ENCODE measurements at places on chromosomes 16 and 17.

DNA sequence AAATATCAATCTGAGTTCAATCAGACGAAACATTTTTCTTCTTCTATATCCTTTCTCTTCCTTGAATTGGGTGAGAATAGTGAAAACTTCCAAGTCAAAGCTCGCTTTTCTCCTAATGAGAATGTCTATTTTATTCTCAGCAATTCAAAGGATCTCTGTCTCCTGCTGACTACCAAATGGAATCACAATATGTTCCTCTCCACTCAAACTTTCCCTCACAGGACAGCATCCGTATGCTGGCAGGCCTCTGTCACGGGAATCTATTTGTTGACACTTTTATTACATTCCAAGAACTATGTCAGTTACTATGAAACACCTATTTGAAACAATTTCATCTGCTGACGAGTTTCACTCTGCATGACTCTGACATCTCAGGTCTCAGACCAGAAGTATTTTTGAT is 1196.6 kb downstream of the CDH11 start:
- no peak for DNase-seq

GRCh38 chr17:57110579-57111325 is 25.7 kb downstream of the AKAP1 start:
- DNase-seq = no peak

DNA sequence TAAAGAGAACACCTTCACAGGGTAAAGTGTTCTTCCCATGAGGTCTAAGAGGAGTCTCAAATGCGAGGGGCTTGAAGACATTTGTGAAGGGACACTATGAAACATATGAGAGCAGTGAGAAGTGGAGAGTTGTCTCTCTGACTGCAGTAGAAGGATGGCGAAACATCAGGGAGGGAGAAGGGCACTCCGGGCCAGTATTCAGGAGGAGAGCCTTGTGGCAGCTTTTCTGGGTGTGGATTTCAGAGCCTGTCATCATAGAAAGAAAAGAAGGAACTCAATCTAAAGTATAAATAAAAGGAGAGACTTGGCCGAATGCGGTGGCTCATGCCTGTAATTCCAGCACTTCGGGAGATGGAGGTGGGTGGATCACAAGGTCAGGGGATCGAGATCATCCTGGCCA is 117.2 kb downstream of the RBFOX1 start:
- DNase-seq = no peak

DNA sequence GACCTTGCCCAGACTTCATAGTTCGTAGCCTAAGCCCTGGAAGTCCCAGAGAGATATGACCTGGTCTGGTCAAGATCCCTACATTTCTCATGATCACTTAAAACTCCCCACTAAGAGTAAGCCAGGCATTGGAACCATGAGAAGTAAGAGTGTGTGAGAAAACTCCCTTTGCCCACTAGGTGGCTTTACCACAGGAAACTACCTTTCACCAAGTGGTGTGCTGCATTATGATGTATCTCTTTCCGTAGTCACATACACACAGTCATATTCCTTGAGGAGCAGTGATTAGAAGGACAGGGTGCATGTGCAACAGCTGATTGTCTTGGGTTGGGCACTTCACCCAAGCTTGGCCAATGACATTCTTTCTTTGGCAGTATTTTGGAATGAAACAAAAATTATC is 639.3 kb downstream of the KCNJ2 start:
- DNase-seq = no peak

DNA sequence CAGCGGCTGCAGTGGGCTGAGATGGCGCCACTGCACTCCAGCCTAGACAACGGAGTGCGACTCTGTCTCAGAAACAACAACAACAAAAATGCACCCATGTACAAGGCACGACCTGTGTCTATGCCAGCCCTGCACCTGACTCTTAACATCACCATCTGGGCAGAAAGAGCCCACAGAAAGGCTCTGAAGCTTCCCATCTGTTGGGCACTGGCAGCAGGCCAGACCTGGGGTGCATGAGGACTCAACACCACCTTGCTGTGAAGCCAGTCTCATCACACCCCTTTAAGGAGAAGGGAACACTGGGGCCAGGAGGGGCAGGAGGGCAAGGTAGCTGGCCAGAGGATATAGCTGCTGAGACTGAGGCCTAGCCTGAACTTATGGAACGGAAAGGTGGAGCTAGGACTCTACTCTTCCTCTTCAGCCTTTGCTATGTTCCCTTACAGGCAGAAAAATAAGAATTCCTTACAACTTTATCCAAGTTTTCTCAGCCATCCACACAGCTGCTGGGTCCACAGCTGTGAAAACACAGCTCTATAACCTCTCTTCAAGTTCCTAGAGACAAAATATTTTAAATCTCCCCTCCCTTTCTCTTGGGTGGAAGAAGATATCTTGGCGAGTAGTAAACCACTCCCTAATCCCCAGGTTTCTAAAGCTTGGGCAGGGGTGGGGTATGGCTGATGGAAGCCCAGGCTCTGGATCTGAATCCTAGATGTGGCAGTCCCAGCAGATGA is 2.8 kb downstream of the ELOB start:
- no peak for DNase-seq

GRCh38 chr16:13521356-13521755 is 398.6 kb upstream of the ERCC4 start:
- no peak for DNase-seq

- DNase-seq = no peak
Measured at GRCh38 chr16:54375071-54375470, 88.5 kb upstream of the IRX3 start.

DNA sequence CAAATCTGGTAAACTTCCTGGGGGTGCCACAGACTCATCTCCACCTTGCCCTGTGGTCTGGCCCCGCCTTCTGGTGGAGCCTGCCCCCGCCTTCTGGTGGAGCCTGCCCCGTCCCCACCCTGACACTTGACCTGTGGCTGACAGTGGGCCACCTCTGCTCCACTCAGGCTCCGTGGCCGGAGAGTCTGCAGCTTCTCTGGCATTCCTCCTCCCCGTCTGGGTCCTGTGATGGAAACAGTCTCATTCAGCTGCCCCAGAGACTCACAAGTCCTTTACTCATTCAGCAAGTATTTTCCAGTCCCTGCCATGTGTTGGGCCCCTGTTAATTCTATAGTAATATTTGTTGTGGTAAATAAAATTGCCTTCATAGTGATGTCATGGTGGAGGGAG is 21.0 kb upstream of the G6PC1 start:
- no peak for DNase-seq

GRCh38 chr16:2971985-2972784 is 3.0 kb downstream of the PAQR4 start:
- no peak for DNase-seq

DNA sequence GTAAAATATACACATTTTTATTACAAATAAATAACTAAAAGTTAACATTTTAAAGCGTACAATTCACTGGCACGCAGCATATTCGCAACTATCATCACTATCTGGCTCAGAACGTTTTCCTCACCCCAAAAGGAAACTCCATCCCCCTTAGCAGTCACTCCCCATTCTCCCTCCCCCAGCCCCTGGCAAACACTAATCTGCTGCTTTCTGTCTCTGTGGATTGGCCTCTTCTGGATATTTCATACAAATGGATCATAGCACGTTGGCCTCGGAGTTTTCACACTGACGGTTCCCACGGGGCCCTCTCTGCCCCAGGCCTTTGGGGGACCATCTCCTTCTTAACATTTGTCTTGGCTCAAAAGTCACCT is 64.6 kb downstream of the RTN4RL1 start:
- DNase-seq = no peak

DNA sequence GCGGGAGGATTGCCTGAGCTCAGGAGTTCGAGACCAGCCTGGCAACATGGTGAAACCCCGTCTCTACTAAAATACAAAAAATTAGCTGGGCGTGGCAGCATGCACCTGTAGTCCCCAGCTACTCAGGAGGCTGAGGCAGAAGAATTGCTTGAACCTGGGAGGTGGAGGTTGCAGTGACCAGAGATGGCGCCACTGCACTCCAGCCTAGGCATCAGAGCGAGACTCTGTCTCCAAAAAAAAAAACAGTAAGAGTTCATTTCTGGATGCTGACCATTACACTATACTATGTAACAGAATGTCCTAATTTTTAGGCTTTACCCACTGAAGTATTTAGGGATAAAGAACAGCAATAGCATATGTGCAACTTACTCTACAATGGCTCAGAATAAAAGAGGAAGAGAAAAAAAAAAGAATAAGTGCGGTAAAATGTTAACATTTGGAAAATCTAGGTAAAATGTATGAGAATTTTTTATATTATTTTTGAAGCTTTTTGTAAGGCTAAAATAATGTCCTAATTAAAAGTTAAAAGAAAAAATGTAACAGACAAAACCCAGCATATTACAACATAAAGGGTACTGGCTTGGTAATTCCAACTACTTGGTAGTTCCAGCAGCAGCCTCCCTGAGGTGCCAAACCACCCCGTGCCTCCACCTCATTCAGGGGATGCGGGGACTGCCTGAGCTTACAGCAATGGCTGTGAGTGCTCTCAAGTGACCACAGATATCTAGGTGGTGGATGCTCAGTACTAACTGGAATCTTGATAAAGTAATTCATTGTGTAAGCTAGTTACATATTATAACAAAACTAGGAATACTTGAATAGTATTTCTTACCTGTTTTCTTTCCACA is 10.9 kb downstream of the COPS3 start:
- DNase-seq = no peak

- DNase-seq = no peak
Measured at GRCh38 chr17:38575781-38576180, 30.0 kb downstream of the SRCIN1 start.

DNA sequence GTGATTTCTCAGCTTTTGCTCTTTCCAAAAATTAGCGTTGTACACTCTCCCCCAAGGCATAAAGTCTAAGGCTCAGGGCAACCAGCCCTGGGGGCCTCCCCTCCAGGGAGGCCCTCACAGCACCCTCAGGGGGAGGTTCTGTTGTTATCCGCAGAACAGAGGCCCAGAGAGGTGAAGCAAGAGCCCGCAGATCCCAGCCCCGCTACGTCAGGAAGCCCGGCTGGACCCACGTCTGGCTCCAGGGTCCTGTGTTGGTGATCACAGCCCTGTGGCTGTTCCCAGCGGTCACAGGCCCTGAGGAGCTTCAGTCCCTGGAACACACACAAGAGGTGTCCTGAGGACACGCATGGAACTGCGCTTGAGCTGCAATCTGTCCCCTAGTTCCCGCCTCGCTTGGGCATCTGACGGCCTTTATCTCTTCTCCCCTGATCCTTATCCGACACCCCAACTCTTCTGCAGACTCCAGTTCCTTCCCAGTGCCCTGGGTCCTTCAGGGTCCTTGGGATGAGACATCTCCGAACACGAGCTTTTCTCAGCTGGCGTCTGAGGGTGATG is 1.1 kb upstream of the ZG16B start:
- no peak for DNase-seq

DNA sequence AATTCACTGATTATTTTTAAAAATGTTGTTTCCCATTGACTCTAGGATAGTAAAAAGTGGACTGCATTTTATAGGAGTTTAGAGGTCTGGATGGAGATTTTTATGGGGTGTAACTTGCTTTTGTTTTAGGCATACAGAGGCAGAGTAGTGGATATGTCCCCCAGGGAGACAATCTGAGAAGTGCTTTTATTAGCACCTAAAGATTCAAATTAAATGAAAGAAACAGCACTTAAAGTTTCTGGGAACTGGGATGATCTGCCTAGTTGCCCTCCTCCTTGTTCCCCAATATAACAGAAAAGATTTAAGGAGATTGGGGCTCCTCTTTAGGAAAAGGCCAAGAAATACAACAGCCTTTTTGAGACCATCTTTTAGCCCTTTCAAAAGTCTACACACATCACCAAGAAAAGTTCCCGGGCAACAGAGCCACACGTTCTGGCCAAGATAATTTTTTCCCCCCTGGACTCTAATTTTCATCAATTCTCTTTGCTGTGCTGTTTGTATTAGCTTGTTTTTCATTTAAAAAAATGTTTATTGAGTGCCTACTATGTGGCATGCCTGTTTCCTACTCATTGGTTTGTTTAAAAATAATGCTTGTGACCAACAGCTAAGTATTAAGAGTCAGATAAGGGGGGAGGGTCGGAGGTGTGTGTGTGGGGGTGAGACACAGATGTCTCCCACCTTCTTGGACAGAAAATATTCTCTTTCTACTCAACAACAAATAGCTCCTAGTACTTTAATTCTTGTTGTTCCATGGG is 2.5 kb upstream of the IGF2BP1 start:
- no peak for DNase-seq

- peak; percentile 65 for DNase-seq
Measured at GRCh38 chr17:73798111-73798748, 154.0 kb upstream of the SDK2 start.

- DNase-seq = no peak
Measured at GRCh38 chr17:4583782-4584100, 588 bp upstream of the SMTNL2 start.

DNA sequence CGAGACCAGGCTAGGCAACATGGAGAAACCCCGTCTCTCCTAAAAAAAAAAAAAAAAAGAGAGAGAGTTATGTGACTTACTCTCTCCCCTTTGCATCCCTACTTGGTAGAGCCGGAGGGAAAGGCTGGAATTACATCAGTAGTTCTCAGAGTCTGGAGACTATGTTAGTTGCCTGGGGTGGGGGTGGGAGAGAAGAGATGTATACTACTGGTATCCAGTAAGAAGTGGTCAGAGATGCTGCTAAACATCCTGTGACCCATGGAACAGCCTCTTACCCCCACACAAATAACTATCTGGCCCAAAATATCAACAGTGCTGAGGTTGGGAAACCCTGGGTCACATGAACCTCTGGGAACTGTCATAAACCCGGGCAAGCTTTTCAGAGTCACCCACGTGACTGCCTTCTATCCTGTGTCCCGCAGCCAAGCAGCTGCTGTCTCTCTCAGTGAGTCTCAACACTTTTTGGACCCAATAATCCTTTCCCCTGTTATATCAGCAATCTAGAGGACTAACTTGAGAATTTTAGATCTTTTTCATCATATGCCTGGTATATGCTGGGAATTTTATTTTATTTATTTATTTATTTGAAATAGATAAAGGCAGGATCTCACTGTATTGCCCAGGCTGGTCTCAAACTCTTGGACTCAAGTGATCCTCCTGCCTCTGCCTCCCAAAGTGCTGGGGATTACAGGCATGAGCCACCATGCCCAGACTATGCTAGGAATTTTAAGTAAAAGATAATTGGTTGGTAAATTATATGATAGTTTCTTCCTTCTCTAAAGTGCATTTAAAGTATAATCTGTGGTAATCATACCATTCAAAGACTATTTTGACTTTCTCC is 8.7 kb downstream of the EIF1 start:
- DNase-seq = no peak

GRCh38 chr16:83907111-83907510 is 8.2 kb downstream of the MLYCD start:
- DNase-seq = no peak
